ENCODE measurements at places on chromosomes 5 and 9.

GRCh38 chr9:88980740-88981203 lies 10.5 kb upstream of the S1PR3 start:
- no peak for DNase-seq

GRCh38 chr5:54700986-54701578 lies 183.5 kb downstream of the SNX18 start:
- DNase-seq = no peak

DNA sequence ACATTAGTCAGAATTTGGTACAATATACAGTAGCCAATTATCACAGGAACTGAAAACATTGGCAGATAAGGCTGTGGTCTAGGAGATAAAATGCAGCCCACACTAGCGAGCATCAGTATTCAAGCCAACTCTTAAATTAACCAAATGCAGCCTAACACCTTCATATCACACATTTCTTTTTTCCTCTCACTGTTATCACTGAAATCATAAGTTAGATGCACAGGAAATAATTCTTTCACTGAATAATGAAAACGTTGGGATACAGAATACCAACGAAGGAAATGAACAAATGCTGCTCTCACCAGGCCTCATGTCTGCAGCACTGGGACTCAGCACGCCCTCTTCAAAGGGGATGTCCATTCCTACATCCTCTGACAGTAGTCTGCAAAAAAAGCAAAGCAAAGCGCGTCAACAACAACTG lies 109.1 kb upstream of the PCA3 start:
- no peak for DNase-seq

GRCh38 chr9:19232823-19233194 lies 2.3 kb downstream of the DENND4C start:
- no peak for DNase-seq

- no peak for DNase-seq
Observed at GRCh38 chr5:122458278-122458872, 146.3 kb downstream of the SNCAIP start.

DNA sequence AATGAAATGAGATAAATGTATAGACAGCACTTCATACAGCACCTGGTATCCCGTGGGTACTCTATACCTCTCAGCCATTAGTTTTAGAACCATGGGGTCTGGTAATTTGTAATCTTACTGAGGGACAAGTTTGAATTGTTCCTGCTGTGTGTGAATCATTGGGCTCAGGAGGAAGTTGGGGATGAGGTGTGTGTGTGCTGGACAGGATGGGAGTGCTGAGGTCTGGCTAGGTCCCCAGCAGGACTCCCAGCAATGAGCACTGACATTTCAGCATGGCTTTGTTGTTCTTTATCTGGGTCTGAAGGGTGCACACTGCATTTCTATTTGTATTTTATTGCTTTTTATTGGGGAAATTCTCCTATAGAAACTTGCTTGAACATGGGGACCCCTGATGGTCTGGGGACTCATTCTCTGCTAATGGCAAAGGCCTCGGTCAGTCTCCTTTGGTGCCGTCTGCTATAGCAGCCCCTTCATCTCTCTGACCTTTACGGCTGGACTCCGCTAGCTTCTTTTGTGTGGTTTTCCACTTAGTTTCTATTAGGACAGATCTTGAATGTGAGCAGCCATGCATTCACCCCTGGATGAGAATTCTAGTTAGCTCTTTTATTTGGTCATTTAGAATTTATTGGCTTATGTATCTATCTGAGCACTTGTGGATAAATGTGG lies 98.1 kb downstream of the SREK1 start:
- DNase-seq = no peak

- no peak for DNase-seq
Observed at GRCh38 chr5:115423541-115423940, 121.0 kb downstream of the FEM1C start.

- DNase-seq = no peak
Observed at GRCh38 chr5:111950660-111951059, 193.7 kb upstream of the NREP start.

DNA sequence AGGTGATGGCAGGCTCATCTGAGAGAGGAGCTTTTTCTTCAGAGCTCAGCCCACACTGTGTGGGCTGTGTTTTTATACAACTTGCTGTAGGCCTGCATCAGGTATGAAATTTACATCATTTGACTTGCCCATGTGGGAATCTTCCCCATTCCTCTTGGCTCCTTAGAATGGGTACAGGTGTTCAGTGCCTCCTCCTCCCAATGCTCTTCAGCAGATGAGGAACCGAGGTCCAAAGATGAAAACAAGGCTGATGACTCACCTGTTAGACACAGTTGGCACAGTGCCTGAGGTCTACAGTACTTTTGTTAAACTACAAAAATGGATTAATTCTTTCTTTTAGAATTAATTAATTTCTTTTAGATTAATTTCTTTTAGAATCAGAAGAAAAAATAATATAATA lies 20.8 kb downstream of the PAPPA start:
- DNase-seq = no peak

- no peak for DNase-seq
Observed at GRCh38 chr9:31355159-31355882, 1029.1 kb upstream of the ACO1 start.

DNA sequence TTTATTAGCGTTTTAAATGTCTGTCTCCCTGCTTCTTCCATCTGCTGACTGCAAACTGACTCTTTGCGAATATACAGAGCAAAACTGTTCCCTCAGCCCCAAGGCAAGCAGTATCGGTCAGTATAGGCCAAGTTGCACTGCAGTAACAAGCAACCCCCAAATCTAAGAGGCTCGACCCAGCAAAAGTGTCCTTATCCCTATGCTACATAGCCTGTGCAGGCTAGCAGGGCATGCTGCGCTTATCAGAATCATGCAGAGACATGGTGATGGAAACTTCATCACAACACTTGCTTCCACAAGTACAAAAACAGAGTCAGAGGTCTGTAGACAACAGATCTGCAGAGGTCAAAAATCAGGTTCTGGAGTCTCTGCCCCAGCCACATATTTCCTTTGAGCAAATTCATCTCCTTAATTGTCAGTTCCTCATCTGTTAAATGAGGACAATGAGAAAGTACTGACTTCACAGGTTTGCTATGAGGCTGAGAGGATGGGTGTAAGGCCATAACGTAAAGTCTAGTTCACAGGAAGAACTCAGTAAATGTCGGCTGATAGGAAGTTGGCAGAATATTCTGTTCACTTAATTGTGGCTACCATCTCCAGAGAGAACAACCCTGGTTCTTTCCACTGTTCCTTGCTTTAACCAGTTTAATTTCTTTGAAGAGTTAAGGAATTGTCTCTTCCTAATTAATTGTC lies 9.6 kb upstream of the IL17B start:
- DNase-seq = no peak

DNA sequence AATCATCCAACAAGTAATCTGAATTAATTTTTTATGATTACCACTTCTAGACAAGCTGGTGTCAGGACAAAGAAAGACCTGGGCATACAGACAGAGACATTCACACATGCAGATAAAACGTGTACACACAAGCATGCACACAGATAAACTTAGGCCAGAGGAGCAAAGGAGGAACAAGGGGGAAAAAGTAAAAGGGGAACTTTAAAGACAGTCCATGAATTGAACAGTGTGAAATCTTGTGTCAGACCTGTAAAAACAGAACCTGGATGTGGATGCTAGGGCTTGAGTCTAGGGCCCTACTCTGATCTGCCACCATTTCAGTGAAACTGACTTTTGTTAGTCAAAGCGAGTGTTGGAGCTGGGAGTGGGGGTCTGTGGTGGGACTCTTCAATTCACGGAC lies 11.2 kb upstream of the ZSWIM6 start:
- no peak for DNase-seq

- no peak for DNase-seq
Observed at GRCh38 chr5:171633776-171634470, 151.7 kb upstream of the SMIM23 start.

- no peak for DNase-seq
Observed at GRCh38 chr9:16879416-16879815, 8.9 kb upstream of the BNC2 start.

DNA sequence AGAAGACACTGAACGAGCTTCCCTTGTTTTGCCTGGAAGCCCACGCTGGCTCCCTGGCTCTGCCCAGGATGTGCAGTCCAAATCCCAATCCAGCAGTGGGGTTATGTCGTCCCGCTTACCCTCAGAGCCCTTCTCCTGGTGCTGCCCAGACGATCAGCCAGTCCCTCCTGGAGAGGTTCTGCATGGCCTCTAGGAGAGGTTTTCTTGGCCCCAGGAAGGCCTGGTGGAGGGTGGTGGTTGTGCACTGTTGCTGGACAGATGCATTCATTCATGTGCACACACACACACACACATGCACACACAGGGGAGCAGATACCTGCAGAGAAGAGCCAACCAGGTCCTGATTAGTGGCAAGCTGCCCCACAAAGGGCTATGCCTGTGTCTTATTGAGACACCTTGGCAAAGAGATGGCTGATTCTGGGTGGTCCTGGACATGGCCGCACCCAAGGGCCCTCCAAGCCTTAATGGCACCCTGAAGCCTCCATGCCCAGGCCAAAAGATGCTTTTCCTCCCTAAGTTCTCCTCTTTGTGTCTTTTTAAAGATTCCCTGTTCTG lies 10.5 kb upstream of the OLFM1 start:
- DNase-seq = no peak

DNA sequence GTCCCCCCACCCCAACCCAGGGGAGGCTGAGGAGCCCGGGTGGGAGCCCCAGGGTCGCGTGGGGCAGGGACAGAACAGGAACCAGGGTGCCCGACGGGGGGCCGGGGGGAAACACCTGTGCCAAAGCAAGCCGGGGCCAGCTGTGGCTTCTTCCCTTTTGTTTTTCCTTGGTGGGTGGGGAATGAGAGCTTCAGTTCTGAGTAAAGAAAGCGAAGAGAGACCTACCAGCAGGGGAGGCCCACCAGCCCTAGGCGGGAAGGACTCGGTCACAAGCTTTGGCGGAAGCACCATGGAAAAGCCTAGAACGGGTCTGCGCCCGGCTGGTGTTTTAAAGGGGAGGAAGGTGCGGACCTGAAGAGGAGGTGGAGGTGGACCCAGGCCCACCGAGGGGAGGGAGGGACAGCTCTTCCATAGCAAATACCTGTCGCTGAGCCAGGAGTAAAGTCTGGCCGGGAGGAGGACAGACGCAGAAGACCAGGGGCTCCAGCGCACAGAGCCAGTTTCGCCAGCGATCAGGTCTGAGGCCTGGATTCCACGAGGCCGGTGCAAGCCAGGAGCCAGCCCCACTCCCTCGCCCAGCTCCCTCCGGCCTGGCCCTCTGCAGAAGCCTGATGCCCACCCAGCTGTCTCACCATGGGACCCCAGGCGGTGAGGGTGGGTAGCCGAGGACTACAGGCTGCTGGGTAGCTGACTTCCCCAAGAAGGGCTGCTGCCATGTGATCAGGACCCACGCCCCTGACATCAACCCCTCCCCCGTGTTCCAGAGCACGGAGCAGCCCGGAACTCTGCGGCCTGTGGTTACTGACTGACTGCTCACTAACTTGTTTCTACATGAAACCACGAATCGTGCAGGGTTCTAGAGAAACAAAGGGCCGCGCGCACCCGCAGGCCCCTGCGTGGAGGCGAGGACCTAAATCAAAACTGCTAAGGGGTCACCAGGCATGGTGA lies 849 bp upstream of the MGAT1 start:
- DNase-seq = peak; percentile 64

- no peak for DNase-seq
Observed at GRCh38 chr5:59798862-59799667, 94.5 kb downstream of the PDE4D start.

GRCh38 chr5:65728218-65728617 lies 6.2 kb downstream of the NLN start:
- DNase-seq = no peak

GRCh38 chr9:104875897-104876296 lies 52.1 kb downstream of the ABCA1 start:
- no peak for DNase-seq

GRCh38 chr9:102778746-102779145 lies 216.4 kb upstream of the CYLC2 start:
- no peak for DNase-seq

- DNase-seq = no peak
Observed at GRCh38 chr5:121377461-121377860, 474.2 kb upstream of the FTMT start.

GRCh38 chr5:1382248-1382700 lies 37.4 kb upstream of the CLPTM1L start:
- no peak for DNase-seq

GRCh38 chr9:131620764-131621520 lies 75.6 kb downstream of the PRRT1B start:
- no peak for DNase-seq

DNA sequence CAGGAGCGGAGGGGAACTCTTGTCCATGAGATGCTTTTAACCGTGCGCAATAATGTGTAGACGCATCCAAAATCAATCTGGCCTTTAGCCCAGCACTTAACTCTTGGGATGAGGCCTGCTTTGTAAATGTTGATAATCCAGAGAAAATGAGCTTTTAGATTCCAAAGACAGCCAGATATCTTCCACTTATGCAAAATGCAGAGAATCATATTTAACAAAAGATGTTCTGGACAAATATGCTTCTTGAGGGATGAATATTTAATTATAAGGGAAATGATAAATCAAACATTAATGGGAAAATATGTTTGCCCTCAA lies 5.6 kb downstream of the S1PR3 start:
- DNase-seq = no peak

DNA sequence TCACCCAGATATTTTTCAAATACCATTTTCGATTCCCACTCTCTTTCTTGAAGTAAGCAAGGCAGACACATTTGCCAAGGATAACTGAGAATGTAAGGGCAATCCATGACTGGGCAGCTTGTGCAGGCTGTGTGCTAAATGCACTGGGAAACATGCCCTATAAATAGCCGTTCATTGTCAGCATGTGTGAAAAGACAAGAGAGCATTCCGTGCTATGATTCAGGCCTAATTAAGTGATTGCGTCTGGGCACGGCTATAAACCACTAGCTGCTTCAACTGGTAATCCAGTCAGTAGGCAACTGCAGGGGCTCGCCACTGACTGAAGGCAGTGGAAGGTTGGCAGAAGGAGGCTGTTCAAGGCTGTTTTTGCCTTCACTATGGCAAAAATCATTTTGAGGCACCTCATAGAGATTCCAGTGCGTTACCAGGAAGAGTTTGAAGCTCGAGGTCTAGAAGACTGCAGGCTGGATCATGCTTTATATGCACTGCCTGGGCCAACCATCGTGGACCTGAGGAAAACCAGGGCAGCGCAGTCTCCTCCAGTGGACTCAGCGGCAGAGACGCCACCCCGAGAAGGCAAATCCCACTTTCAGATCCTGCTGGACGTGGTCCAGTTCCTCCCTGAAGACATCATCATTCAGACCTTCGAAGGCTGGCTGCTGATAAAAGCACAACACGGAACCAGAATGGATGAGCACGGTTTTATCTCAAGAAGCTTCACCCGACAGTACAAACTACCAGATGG lies at the start of gene HSPB3:
HSPB3 (plus strand) TSS at position 287 of the 745 bp plus-strand sequence; CDS start at position 378, 91 bp downstream.
- no peak for DNase-seq

DNA sequence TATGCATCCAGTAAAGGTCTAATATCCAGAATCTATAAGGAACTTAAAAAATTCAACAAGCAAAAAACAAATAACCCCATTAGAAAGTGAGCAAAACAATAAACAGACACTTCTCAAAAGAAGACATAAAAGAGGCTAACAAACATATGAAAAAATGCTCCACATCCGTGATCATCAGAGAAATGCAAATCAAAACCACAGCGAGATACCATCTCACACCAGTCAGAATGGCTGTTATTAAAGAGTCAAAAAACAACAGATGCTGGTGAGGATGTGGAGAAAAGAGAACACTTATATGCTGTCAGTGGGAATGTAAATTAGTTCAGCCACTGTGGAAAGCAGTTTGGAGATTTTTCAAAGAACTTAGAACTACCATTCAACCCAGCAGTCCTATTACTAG lies 86.1 kb downstream of the WWC1 start:
- DNase-seq = no peak
